Panc1 (cell line): ENCODE measurements at places on chromosomes 12 and 14.

- no peak for DNase-seq
Observed at GRCh38 chr12:91316907-91317269, 134.3 kb upstream of the DCN start.

DNA sequence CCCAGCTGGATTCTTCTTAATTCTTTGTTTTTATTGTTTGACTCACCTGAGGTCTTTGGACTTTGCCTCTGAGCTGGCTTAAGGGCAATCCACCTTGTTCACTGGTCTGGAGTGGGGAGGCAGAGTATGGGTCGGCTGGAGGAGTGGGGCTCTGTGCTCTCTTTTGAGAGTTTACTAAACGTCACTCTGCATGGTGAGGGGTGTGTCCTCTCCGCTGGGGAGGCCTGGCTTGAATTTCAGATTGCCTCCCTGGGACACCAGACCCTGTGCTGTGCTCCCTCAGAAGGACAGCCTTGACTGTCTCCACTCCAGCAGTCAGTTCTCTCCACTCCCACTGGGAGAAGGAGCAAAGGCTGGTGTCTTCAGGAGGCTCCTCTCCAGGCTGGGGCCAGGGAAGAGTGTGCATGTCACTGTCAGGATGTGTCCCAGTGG lies 1.9 kb upstream of the MTA1 start:
- DNase-seq: no peak

DNA sequence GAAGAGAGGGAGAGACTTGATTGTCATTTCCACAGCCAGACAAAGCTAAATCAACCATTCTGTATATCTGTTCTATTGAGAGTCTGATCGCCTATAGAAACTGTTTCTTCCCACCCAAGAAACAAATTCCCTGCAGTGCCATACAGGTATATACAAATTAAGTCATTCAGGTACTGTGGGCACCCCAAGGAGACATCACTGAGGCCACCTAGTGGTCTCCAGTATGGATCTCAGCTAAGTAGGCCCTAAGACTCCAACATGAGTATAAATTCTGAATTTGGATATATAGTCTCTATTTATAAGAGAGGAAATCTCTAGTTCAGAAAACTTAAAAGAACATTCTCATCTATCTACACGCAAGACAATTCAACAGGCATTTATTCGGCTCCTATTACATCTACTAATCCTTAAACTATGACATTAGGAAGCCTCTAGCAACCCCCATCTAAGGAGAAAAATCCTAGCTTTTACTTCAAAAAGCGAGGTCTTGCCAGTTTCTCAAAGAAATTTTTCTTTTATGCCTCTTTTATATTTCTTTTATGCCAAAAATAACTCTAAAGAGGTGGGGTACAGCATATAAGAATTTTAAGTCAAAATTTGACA lies 62.6 kb downstream of the DCAF5 start:
- DNase-seq: no peak

- no peak for DNase-seq
Observed at GRCh38 chr14:38442208-38442607, 186.3 kb upstream of the CLEC14A start.

GRCh38 chr12:45611061-45611460 lies 118.4 kb upstream of the ARID2 start:
- no peak for DNase-seq

DNA sequence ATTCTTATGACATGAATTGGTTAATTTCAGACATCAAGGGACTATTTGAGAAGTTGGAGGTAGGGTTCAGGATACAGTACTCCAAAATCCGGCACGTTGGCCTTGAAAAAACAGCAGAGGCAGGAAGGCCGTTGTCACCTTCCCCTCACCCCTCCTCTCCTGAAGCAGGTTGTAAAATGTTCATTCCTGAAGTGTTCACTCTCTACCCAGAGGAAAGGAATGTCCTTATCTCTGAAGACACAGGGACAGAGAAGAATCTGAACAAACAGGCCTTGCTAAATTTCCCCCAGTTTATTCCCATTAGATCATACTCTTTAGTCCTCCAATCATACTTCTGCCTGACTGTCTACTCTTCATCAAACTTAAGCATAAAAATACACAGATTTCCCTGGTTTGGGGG lies 313.6 kb downstream of the ZFP36L1 start:
- no peak for DNase-seq

DNA sequence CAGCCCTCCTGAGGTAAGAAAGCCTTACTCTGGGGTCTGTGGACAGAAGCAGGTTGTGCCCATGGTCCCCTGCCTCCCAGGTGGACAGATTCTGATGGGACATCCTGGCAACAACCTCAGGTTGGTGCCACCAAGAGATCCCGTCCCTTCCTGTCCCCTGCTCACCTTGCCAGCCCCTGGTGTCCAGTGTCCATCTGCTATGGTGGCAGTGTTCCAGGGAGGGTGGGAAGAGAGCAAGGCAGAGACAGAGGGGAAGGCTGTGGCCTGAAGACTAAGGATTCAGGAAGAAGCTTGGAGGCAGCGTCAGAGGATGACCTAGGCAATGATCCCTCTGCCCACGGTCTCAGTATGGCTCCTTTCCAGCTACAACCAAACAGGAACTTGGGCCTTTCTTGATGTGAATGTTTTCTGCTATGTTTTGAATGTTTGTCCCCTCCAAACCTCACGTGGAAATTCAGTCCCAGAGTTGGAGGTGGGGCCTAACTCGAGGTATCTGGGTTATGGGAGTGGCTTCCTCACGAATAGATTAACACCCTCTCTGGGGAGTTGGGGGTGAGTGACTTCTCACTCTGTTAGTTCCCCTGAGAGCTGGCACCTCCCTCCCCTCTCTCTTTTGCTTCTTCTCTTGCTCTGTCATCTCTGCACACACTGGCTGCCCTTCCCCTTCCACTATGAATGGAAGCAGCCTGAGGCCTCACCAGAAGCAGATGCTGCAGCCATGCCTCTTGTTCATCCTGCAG lies 26.9 kb downstream of the IQSEC3 start:
- DNase-seq: no peak

DNA sequence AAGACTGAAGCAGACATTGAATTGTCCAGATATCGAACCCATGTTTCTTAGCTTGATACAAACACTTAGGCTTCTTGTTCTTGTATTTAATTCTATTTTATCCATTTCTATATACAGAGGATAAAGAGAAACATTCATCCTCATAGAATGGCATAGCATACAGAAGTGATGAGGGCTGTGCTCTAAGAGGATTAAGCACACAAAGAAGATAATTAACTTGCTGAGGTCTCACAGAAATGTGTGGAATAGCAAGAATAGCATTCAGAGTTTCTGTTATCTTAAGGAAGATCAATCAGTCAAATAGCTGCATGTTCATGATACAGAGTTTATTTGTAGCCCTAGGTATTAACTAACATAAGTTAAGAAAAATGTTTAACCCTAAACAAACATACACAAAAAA lies 27.3 kb upstream of the STRAP start:
- no peak for DNase-seq

GRCh38 chr14:28243600-28243999 lies 523.0 kb upstream of the FOXG1 start:
- no peak for DNase-seq

GRCh38 chr14:96409701-96410100 lies 17.8 kb downstream of the AK7 start:
- DNase-seq: no peak

DNA sequence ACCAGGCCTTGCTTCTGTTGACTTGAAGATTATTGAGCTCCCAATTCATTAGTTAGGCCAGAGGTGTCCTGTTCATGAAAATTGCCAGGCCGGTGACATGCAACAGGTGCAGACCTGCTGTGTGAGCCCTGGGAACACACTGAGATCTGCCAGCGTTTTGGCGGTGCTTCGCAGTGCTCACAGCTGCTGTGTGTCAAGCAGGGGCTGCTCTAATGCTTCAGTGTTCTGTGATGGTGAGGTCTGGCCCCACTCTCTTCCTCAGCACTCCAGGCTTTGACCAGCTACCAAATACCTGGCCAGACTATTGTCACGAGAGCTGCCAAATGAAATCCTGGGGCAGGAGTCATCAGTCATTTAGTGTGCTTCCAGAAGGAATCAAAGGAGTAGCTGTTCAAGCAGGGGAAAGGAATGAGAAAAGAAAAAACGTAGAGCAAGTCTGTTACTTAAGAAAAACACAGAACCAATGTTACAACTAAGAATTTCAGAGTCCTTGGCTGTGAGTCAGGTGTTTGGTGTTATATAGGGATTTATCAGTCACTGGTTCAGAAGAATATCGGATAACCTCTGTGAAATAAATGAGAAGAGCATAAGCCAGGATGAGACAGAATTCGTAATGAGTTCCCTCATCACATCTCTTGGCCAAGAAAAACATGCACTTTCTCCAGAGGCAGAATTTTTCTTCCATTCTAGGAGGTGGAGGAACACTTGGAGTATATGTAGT lies 150.8 kb downstream of the FBXL14 start:
- DNase-seq: no peak

- no peak for DNase-seq
Observed at GRCh38 chr14:100142073-100143040, 17.1 kb downstream of the DEGS2 start.

GRCh38 chr12:54017878-54018467 lies 9.2 kb downstream of the HOXC8 start:
- peak; percentile 89 for DNase-seq

DNA sequence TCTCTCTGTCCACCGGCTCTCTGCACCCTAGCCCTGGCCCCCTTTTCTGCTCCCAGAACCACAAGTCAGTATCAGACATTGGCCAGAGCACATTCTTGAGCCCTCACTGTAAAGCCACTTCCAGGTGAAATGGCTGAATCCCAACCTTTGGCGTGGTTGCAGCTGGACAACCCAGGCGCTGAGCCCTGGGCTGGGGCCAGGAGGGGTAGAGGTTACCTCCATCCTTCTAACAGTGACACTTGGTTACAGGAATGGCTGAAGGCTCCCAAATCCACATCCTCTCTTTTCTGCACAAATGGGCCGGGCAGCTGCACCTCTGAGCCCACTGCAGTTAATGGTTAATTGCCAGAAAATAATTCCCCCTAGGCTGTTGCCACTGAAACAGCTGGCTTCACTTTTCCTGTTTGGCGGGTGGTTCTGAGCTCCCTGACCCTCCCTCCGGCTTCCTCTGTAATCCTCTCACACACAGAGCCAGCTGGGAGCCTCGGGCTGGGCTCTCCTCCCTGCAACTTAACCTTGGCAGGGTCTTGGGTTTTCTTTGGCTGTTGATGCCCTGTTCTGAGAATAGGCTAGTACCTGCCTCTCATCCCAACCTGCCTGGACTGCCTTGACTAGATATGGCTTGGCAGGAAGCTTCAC lies 44.1 kb downstream of the TSPAN11 start:
- no peak for DNase-seq

DNA sequence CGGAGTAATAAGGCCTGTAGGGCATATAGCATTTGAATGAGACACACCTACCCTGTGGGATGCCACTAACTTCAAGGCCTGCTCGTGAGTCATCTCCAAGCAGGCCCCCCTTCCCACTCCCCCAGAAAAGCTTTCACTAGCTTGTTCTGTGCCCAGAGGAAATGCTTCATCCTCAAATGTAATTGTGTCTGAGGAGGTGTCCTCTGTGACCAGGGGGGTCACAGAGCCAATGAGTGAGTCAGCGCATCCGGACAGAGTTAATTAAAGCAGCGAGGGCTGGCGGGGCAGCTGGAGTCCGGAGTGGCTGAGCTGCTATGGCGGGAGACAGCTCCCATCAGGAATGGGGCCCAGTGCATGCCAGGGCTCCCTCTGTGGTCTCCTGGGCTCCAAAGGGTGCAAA lies 27.0 kb upstream of the ESRRB start:
- DNase-seq: no peak

DNA sequence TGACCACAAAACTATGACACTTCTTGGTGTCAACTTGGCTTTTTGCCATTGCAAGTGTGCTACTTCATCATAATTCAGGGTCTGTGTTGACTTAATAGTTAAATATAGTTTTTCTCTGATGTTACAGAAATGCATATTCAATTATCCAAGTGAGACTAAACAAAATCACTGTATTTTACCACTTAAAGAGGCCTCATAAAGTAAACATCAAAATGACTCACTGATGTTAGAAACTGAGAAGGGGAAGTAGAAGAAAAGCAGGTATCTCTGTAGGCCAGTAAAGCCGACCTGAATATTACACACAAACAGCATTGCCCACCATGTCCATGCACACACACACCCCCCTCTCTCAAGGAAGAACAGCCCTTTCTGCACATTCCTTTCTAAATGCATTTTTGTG lies 55.4 kb downstream of the RPAP3 start:
- no peak for DNase-seq

DNA sequence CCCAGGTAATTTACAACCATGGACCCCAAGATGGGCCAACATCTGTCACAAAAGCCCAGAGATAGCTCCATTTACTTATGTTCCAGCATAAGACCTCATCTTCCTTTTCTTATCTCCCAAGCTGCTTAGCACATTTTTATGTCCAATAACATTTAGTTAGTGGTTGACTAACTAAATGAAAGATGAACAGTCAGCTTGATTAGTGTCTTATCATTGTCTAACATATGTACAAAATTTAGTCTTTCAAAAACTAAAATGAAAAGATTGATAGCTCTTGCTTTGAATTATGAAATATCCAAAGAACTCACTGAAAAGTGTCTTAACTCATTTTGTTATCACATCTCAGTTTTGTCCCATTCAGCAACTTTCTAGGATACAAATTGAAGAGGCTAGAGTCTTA lies 163.1 kb upstream of the EGLN3 start:
- no peak for DNase-seq

DNA sequence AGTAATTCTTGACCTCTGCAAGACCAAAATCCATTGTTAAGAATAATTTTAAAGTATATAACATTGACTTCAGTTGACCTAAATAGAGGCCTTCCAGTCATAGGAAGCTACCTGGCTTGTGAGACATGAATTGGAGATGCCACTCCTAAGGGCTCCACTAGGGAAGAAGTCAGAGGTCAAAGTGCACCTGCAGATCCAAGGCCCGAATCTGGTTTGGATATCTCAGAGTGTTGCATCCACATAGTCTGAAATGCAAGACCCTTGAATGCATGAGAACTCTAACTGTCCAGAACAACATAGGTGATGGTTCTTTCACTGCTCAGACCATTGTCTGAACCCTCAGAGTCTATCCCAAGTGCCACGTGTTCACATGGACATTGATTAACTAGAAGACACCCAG lies 22.4 kb downstream of the RFX4 start:
- no peak for DNase-seq

- DNase-seq: no peak
Observed at GRCh38 chr12:132779781-132780353, 18.2 kb upstream of the ANKLE2 start.

DNA sequence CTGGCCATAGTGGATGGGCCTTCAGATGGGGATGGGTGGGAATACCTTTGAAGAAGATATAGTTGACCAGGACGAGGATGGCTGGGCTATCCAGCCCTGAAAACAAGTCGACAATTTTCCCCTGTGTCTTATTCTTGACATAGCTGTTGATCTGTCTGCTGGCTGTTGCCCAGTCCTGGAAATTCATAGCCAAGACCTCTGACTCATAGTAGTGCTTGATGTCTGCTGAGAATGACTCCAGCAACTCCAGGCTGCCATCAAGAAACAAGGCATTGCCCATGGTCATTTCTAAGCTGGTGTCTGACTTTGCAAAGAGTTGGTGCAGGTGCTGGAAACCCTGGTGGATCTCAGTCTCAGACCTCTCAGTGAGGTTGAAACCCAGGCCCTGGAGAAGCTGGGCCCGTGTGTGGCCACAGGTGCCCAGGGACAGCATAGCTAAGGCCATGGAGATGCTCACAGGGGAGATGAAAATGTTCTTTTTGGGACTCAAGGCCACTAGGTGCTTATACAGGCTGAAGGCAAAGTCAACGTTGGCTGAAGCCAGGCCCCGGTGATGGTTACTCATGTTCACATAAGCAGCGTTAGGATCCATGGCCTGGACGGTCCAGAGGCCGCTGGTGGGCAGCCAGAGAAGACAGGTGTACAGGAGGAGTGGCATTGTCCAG lies 9.0 kb downstream of the SERPINA6 start:
- no peak for DNase-seq

GRCh38 chr12:78398750-78399149 lies 465.8 kb upstream of the SYT1 start:
- no peak for DNase-seq
